NB4 (cell line): ENCODE measurements at places on chromosomes 6 and 20.

GRCh38 chr6:27970444-27970843 lies 13.4 kb downstream of the OR2B6 start:
- no peak for DNase-seq

DNA sequence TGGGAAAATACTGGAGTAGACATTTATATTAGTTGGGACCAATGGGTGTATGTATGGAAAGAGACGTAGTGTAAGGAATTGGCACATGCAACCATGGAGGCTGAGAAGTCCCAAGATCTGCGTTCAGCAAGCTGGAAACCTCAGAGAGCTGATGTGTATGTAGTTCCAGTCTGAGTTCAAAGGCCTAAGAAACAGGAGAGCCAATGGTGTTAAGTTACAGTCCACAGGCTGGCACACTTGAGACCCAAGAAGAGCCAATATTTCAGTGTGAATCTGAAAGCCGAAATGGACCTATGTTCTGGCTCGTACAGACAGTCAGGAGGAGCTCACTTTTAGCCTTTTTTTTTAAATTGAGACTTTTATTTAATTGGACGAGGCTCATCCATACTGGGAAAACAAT lies 244.2 kb downstream of the CDKAL1 start:
- no peak for DNase-seq

GRCh38 chr20:24389686-24390085 lies 79.7 kb upstream of the SYNDIG1 start:
- DNase-seq, result peak; percentile 83

GRCh38 chr6:163324688-163325389 lies 89.7 kb upstream of the QKI start:
- peak; percentile 32 for DNase-seq

DNA sequence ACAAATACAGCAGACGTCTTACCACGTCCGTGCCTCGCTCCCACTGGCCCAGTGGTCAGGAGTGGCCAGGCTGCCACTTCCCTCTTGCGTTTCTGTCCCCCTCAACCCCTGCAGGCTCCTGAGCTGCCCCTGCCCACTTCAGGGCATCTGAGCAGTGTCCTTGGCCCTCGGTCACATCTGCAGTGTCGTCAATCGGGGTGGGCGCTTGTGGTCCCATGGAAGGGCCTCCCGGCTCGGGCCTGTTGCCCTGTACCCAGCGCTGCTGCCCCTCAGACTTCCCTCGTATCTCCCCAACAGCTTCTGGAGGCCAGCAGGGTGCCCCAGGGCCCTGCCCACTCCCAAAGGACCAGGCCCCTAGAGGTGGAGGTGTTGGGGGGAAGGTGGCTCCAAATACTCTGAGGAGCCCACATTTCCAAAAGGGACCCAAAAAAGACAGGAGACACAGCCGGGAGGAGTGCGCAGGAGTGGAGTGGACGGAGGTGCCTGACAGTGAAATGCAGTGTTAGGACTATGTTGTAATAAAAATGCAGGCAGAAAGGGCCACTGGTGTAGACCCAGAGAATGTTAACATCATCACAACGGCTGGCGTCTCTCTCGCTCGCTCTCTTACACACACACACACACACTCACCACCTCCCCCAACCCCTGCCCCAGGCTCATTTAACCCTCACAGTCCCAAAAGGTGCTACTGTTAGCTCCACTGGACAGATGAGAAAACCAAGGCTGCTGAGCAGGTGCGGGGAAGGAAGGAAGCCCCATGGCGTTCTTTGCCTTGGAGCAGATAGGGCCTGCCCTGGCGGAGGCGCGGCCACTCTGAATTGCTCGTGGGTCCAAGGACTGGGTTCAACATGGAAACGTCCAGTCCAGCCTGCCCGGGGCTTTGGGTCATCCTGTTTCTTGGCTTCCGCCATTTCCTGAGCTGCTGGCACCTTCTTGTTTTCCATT lies 343.9 kb downstream of the ZFAND3 start:
- no peak for DNase-seq

- no peak for DNase-seq
Measured at GRCh38 chr20:57262301-57262700, 4.1 kb downstream of the BMP7 start.

GRCh38 chr20:49762940-49763766 lies 49.5 kb upstream of the B4GALT5 start:
- peak; percentile 67 for DNase-seq

DNA sequence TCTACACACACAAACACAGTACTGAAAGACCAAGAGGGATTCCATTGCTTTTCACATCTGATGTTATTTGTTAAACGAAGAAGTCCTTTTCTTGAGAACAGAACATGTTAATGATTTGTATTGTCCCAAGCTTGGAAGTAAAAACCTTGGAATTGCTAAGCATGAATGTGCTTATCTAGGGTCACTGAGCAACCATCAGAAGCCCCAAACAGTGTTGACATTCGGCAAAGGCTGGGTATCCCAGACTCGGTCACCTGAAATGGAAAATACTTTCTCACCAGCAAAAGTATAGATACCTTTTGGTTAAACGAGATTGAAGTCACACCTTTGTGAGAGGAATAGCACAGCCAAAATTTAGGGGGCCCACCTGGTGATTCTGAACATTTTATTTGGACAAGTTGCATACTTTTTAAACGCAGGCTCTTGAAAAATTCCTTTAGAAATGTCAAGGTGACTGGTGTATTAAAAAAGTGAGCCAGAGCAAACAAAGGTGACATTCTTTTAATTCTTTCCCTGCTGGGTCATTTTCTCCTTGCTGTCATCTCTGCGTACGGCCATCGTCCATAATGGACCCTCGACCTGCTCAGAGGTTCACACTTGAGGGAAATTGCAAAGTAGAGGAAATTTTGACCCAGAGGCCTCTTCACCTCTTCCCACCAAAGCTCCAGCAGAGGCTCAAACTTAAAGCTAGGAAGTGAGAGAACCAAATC lies 95.8 kb upstream of the FOXA2 start:
- no peak for DNase-seq
